ENCODE measurements at places on chromosomes 16 and 17.

- no peak for DNase-seq
Observed at GRCh38 chr16:49452108-49452507, 78.5 kb downstream of the C16orf78 start.

DNA sequence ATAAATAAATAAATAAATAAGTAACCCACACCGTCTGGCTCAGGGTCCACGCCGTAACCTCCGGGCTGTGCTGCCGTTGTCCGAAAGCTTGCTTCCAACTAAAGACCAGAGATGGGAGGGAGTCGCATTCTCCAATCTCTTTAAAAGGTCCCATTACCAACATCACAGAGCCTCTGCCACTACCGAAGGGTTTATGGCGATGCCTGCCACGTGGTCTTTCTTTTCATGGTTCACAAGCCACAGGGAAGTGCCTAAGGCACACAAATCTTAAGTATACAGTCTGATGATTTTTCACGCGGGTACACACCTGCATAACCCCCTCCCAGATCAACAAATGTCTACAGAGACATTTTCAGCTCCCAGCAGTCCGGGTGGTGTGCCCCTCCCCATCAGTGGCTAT is 1.4 kb downstream of the COTL1 start:
- DNase-seq = no peak

- DNase-seq = no peak
Observed at GRCh38 chr17:31085563-31085962, 9.2 kb upstream of the NF1 start.

DNA sequence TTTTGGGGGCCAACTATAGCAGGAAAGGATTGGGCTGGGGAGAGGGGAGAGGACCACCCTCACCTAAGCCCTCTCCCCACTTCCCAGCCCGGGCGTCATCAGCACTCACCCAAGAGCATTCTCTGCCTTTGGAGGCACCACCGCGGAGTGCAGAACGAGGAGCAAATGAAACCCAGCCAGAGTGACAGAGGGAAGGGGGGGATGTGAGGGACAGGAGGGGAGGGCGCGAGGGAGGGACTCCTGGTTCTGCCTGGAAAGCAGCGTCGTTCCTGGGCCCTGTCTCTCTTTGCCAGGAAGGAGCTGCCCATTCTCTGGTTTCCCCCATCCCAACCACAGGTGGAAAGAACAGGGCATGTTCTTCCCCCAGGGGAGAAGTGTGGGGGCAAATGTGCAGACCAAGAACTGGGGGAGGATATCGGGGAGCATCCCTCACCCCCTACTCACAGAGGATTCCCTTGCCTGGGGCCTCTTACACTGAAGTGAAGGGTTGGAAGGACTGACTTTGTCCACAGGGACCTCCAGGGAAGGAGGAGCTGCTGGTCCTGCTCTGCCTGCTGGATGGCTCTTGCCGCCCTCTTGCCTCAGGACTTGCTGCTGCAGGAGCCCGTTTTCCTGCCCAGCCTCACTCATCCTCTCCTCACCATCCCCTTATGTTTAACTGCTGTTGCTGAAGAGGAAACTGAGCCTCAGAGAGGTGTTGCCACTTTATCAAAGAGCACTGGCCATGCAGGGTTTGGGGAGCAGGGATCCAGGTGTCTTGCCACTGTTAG is 3.5 kb upstream of the C17orf113 start:
- no peak for DNase-seq
